ENCODE measurements at places on chromosomes 6 and 20.

- no peak for DNase-seq
Observed at GRCh38 chr6:170449835-170450753, 103.0 kb downstream of the PSMB1 start.

DNA sequence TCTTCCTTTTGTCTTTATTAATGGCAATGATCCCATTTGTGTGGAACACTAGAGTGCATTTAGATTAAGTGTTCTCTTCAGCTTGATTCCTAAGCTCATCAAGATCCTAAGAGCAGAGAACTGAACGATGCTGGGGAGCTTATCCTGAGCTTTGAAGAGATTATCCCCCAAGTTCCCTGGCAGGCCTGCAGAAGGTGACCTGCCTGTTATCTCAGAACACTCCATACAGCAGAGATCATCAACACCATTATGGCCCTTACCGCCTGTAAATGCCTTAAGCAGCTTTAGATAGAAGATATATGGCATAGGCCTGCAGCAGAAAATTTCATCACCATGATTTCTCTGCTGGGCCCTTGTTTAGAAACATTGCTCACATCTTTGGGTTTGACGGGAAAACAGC lies 779.9 kb upstream of the MAP3K7 start:
- no peak for DNase-seq

DNA sequence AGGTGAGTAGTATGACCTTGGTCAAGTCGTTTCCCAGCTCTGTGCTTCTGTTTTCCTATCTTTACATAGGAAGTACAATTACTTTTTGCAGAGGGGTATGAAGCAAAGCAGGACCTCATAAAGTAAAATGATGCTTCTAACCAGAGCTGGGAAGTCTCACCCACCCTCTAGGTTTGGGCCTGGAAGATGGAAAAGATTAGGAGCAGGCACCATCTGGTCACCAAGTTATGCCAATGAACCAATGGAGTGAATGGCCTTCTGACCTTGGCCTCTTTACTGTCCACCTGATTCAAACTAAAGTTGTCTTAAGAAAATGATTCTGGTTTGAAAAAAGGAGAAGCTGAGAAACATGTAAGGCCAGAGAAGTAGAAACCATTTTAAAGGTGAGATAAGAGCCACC lies 68.9 kb upstream of the CTNNBL1 start:
- no peak for DNase-seq

DNA sequence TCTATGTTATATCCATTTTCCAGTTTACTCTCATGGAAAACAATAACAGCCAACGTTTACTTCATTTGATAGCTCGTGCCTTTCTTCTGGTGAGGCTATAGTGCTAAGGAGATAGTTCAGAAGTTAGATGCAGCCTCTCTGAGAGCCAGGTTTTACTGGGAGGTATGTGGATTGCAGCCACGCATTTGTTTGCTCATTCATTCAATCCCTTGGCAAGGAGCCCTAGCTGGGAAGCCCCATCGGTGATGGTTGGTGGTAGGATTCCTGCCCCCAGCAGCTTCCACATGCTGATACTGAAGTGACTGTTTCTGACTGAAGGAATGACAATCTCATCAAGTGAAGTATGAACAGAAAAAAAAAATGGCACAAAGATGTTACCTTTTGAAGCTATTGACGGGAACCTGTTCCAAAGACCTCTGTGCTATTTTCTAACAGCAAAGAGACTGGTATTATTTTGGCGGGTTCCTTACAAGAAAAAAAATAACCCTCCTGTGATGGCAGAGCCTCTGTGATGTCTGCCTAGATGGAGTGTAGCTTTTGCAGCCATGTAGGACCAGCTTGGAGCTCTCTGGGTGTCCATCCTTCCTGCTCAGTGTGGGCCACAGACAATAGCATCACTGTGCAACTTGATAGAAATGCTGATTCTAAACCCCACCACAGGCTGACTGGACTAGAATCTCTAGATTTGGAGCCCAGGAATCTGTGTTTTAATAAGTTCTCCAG lies 30.6 kb downstream of the SNAP25 start:
- DNase-seq: peak; percentile 43

DNA sequence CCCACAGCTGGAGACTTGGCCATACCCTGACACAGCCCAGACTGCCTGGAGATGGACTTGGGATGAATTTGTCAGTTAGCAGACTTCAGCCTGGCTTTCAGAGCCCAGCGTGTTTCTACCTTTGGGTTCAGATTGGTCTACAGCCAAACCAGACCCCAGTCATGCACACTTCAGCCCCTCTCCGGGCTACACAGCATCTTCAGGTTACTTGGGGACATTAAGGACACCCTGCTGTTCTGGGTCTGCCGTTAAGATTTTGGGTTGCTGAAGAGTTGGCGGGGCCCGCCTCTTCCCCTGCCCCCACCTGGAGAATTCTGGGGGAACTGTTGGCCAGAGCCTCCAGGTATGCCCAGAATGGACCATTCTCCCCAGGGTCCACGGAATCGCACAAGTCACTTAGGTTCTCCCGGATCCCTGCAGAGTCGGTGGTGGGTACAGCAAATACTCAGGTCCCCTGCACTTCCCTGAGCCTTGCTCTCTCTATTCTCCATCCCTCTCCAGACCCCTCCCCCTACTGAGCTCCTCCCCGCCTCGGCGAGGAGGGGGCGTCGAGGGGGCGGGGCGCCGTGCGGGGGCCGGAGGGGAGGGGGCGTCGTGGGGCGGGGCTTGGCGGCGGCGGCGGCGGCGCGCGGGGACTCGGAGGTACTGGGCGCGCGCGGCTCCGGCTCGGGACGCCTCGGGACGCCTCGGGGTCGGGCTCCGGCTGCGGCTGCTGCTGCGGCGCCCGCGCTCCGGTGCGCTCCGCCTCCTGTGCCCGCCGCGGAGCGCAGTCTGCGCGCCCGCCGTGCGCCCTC lies at the start of gene PTK7:
Gene PTK7 (plus strand): TSS at position 645 of the 794 bp plus-strand sequence. CDS start 175 bp downstream, outside the sequence.
- DNase-seq: peak; percentile 87

GRCh38 chr20:32018269-32019155 lies 8.3 kb downstream of the CCM2L start:
- peak; percentile 96 for DNase-seq

DNA sequence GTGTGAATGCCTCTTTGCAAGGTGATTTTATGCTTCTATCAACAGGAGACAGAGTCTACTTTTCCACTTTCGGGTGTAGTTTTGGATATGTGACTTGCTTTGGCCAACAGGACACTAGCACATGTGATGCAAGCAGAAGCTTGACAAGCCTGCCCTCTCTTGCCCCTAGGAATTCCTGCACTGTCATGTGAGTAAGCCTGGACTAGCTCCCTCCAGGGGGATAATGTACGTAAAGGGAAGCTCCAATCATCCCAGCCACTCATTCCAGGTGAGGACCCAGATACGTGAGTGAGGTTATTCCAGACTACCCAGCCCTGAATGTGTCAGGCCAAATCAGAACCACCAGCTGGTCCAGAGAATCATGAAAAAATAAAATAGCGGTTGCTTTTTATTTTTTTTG lies 33.3 kb downstream of the BEND3 start:
- DNase-seq: no peak
